H9 (cell line): ENCODE measurements at places on chromosomes 16 and 17. TPM values are rescaled to one million over a fixed set of nuclear protein-coding genes. Genes with fewer than 3 reads are reported as not detected.

DNA sequence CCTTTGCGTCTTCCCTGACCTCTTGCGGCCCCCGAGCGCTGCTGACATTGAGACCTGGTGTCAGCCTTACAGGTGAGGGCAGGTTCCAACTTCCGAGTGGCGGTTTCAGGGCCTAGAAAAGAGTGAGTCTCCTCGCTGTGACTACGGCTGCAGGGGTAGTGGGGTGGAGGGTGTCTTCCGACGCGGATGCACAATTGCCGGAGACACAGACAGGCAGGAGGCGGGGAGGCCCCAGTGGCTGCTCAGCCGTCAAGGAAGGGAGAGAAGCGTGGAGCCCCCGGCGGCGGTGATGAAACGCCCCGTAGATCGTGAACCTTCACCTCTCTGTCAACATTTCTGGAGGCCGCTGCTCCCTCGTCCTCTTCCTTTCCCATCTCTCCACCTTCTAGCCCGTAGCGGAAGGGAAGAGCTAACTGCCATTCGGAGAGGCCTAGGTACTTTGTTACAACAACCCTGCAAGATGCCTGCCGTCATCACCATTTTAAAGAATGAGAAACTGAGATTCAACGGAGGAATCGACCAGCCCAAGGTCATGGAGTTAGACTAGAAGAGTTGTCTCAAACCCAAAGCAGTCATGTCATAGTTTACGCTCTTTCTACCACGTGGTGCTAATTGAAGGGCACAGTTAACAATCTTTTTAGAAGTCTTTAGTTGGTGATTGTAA, 485 bp downstream of the DNAJA3 start:
- no peak for DNase-seq

GRCh38 chr16:88444826-88445582, 8.1 kb upstream of the ZFPM1 start:
- DNase-seq, result no peak

DNA sequence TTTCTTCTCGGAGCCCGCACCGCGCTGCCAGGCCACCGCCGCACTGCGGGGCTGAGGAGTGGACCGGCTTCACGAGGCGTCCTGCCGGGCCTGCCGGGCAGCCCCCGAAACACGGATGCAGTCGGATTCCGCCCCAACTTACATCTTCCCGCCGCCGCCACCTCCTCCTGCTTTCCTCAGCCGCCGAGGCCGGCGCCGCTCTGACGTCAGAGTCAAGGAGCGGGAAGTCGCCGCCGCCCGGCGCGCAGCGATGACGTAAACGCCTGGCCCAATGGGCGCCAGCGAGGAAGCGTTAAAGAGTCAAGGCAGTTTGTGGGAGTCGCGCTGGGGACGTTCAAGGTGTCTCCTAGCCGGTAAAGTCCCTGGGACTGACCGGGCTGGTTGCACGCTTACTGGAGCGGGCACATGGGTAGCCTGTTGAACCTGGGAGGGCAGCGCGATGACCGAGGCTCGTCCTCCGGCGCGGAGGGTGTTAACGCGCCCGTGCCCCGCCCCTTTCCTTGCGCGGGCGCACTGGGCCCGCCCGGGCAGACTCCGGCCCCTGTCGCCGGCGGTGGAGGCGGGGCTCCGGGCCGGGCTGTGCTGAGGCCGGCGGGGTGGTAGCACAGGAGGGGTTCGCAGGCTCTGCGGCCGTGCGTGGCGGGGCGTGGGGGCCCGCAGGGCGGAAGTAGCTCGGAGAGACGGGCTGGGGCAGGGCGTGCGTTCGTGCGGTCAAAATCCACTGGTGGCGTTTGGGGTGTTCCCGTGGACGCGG, at the start of gene RNPS1:
TSS of gene RNPS1 (minus strand) at position 214 of the 754 bp plus-strand sequence. CDS start 3,483 bp downstream, outside the sequence.
- DNase-seq, result peak; percentile 96

The ZNF624 gene
- 0.88 and 1.3 TPM in 2 replicates for total RNA-seq

GRCh38 chr17:2435181-2435741, 34.4 kb upstream of the MNT start:
- DNase-seq, result peak; percentile 73

The USH1G gene
- 2.5 and 2.7 TPM in 2 replicates for total RNA-seq

GRCh38 chr17:30351735-30352134, 17.9 kb upstream of the TMIGD1 start:
- DNase-seq, result no peak

- no peak for DNase-seq
These were observed 20.7 kb downstream of the SPHK1 start for GRCh38 chr17:76404976-76405563.

- DNase-seq, result no peak
These were observed 1.8 kb upstream of the PRSS53 start for GRCh38 chr16:31090540-31090939.

GRCh38 chr17:18038149-18038850, 668 bp downstream of the ATPAF2 start:
- DNase-seq, result no peak

GRCh38 chr16:2480948-2481347, 6.0 kb downstream of the TBC1D24 start:
- DNase-seq, result no peak
